Cardiac atrium fibroblast (primary cell): ENCODE measurements at places on chromosomes 12 and 14. TPM values are rescaled to one million over a fixed set of nuclear protein-coding genes. Genes with fewer than 3 reads are reported as not detected.

FICD gene
- 7.9 and 8.3 TPM in 2 replicates for total RNA-seq

KRT2 gene
- not detected in 2 replicates for total RNA-seq

LBHD2 gene
- not detected in 2 replicates for total RNA-seq

C1QL4 gene
- total RNA-seq: not detected in 2 replicates
